ENCODE measurements at places on chromosomes 11 and 22.

DNA sequence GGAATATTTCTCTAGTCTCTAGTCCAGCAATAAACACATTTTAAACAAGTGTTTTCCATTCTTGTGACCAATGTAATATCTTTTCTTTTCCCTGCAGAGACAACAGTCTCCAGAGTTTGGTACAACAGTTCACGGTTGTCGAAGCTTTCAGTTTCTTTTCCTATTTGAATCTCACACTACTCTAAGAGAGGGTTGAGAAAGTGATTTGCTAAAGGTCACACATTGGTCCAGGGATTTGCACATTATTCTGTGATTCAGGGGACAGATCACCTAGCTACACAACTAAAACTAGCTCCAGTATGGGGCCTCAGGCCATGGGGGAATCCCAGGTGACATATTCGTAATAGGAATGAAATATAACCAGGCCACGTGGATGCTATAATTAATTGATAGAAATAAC is 132.5 kb downstream of the HIPK3 start:
- no peak for DNase-seq

DNA sequence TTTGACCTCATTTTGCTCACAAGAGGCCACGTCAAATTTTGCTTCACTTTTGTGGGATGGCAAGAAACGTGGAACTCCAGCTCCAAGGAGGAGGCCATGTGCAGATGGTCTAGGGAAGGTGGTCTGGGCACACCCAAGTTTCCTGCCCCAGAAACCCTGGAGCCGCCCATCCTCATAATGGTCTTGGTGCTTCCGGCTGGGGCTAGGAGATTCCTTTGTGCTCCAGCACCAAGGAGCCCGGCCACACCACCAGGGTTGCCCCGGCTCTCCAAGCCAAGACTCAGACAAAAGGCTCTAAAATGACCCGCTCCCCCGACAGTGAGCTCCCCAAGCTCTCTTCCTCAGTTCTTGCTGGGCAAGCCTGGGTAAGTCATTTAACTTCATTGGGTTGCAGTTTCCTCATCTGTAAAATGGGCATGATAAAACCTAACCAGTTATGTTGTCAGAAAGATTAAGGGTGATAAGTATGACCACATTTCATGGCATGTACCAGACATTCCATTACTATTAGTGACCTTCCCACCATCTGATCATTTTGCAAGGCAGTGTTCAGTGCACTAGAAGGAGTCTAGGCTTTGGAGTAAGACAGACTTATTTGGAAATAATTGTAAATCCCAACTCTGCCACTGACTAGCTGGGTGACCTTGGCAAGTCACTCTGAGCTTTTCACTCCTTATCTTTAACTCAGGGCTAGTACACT is 23.3 kb downstream of the DKK3 start:
- no peak for DNase-seq

- no peak for DNase-seq
These were observed 13.0 kb downstream of the ZBED4 start for GRCh38 chr22:49866646-49867045.

DNA sequence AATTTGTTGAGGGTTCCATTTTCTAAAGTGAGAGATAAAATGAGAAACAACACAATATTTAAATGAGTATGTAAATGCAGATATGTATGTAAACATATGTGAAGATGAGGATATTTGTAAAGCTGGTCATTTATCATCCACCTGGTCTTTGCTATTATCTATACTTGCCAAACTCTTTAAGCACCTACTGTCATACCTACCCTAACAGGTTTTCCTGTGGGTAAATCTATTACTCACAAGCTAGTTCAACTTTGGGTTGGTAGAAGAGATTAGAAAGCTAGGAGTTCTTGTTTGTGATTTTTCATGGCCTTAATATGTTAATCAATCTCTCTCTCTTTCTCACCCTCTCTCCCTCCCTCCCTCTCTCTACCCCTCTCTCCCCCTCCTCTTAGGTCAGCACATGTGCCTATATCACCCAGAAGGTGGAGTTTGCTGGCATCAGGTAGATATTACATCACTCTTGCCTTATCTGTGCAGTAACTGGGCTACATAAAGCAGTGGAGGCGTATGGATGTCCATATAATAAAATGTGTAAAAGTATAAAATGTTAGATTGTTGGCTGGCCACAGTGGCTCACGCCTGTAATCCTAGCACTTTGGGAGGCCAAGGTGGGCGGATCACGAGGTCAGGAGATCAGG is 14.7 kb downstream of the DEPDC5 start:
- DNase-seq, result no peak

DNA sequence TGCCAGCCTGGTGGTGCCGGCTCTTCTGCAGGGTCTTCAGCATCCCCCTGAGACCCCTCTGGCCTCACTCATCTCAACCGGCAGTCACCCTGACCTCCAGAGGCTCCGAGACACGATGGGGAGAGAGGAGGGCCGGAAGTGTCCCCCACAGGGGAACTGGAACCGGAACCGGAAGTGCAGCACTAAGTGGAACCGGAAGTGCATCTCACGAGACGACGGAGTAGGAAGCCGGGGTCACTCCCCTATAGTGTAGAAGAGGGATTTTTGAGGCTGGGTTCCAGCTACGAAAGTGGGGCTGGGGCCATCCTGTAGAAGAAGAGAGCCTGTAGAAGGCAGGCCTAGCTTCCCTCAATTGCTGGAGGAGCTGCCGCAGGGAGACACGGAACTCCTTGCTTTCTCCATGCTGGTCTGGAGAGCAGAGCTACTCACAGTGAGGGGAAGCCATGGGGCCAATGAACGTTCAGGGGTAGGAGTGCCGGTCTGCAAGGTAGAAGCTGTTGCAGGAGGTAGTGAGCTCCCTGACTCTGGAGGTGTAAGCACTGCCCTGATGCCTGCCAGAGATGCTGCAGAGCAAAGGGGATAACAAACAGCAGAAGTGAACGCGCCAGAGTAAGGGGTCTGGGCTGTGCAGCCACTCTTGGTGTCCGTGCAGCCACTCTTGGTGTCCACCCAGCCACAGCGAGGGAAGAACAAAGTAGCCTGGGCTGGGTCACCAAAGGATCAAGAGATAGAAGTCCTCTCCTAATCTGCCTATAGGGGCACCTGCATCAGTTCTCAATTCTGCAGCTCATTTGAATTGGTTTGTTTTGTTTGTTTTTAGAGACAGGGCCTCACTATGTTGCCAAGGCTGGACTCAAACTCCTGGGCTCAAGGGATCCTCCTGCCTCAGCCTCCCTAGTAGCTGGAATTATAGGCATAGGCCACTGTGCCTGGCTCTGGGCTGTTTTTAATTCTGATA is 21.9 kb downstream of the SCUBE1 start:
- DNase-seq, result no peak
